ENCODE measurements at places on chromosomes 7 and 10.

DNA sequence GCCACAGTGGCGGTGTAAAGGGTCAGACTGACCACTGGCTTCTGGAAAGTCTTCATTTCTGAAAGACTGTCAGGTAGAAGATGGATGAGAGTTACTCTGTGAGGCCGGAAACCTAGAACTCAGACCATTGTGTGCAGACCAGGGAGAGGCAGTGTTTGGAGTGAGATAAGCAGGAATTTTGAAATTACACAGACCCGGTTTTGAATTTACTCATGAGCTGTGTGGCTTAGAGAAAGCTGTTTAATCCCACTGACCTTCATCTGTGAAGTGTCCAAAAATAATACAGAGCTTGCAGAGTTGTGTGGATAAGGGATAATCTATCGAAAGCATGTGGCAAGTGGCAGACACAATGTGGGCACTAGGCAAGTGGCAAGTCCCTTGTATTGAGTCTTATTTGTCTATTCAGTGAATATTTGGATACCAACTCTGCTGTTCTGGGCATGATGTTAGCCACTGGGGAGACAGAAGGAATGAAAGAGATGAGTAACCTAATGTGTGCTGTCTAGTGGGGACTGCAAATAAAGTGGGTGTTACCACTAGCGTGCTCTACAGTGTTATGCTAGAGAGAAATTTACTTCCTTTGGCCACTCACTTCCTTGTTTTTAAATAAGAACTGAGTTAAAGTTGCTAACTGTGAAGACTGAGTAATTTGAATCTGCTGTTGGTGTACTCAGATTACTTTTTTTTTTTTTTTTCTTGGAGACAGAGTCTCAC lies 69.4 kb downstream of the KIAA1217 start:
- no peak for DNase-seq

GRCh38 chr7:50400114-50400513 lies 50.0 kb downstream of the FIGNL1 start:
- DNase-seq, result no peak

DNA sequence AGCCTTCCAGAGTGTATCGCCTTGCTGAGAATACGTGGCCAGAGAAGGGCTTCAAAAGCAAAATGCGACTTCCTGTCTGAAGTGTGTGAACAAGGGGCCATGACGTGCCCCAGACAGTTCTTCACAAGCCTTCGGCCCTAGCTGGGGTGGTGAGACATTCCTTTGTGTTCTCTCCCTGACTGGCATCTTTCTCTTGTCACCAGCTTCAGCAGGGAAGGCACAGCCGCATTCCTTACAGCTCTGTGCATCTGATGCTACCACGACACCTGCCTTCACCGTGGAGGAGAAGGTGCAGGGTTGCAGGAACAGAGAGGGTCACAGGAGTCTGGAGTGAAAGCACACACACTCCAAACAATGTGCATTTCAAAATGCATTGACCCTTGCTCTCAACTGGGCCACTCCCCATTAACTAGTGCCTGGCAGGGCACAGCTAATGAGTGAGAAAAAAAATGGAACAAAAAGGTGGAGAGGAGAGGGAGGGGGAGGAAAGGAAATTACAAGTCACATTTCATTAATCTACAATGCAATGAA lies 93.4 kb downstream of the GPR26 start:
- no peak for DNase-seq

GRCh38 chr10:16565604-16566003 lies 43.9 kb upstream of the C1QL3 start:
- peak; percentile 5 for DNase-seq

- no peak for DNase-seq
These were observed 5.2 kb downstream of the CALN1 start for GRCh38 chr7:72406820-72407403.

DNA sequence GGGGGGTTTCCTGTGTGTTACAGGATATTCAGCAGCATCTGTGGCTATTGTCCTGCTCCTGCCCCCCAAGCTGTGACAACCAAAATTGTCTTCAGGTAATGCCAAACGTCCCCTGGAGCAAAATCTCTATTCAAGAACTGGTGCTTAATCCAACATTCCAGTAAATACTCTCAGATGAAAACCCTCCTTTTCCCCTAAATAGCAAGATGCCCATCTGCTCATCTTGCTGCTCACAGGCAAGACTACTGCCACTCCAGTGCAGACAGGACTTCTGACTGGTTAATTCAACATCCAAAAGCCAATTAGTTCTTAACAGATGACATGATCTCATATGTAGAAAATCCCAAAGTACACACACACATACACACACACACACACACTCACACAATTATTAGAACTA lies 20.5 kb upstream of the JAZF1 start:
- no peak for DNase-seq

DNA sequence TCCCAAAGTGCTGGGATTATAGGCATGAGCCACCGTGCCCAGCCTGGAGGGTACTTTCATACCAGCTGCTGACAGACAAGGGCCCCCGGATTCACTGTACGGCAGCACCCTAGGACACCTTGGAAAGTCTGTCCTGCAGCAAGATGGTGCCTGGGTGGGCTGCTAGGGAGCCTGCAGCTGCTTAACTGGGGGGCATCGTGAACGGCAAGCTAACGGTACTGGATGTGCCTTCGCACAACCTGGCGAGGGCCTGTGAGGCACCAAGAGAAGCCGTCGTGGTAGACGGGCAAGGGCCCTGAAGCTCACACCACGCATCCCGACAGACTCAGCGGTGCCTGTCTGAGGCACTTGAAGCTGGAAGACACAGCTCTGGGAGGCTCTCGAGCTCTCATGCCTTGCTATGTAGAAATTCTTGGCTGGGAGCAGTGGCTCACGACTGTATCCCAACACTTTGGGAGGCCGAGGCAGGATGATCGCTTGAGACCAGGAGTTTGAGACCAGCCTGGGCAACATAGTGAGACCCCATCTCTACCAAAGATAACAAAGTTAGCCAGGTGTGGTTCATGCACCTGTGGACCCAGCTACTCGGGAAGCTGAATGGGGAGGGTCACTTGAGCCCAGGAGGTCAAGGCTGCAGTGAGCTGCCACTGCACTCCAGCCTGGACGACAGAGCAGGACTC lies 9.4 kb downstream of the BRAT1 start:
- no peak for DNase-seq

- no peak for DNase-seq
These were observed 81.4 kb upstream of the PODXL start for GRCh38 chr7:131637859-131638258.

DNA sequence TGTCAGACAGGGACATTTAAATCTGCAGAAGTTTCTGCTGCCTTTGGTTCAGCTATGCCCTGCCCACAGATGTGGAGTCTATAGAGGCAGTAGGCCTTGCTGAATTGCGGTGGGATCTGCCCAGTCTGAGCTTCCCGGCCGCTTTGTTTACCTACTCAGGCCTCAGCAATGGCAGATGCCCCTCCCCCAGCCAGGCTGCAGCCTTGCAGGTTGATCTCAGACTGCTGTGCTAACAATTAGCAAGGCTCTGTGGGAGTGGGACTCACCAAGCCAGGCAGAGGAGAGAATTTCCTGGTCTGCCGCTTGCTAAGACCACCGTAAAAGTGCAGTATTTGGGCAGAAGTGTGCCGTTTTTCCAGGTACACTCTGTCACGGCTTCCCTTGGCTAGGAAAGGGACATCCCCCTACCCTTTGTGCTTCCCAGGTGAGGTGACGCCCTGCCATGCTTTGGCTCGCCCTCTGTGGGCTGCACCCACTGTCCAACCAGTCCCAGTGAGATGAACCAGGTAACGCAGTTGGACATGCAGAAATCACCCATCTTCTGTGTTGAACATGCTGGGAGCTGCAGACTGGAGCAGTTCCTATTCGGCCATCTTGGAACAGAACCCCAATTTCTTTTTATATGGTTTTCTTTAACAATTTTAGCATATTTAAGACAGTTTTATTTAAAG lies 28.4 kb upstream of the VWDE start:
- DNase-seq, result peak; percentile 38

DNA sequence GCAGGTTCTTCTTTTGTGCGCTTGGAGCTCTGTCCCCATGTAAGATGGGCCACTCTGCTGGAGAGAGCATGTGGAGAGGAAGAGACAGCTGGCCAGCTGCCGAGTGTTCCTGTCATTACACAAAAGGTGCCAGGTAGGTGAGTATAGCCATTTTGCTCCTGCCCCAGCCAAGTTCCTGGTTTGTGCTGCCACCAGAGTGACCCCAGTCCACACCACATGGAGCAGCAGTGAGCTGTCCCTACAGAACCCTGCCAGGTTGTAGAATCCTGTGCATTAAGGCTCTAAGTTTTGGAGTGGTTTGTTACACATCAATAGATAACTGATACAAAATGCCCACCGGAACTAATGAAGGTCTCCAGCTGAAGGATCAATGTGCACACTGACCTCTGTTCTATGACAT lies 84.6 kb upstream of the GHITM start:
- DNase-seq, result no peak

DNA sequence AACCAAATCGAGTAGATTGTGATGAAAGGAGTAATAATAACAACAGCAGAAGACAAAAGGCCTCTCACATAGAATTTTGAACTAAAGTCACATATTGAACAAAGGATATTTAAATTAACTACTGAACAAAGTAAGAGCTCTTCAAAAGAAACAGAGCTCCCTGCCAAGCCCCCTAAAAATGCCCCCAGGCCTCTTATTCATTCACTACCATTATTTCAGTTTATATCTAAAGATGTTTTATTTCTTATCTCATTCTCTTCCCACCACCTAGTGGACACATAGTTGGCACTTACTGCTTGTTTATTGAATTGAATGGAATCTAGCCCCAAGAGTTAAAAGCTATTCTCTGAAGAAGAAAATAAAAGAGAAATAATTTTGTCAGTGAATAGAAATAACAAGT lies 37.4 kb downstream of the VCL start:
- no peak for DNase-seq

DNA sequence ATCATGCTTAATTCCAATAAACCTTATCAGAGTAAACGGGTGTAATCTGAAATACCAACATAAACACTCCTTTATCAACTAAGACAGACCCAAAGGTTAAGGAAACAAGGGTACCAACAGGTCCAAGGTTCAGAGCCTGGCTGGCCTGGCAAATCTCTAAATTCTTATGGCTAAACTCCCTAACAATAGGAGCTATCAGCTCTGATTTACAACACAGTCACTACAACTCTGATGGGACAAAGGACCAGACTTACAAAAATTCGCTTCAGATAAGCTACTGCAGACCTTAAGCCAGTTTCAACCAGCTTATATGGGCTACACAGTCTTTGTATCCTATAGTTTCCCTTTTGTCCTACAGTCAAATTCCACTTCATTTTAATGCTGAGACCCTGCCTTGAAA lies 381.9 kb downstream of the ZWINT start:
- DNase-seq, result no peak

DNA sequence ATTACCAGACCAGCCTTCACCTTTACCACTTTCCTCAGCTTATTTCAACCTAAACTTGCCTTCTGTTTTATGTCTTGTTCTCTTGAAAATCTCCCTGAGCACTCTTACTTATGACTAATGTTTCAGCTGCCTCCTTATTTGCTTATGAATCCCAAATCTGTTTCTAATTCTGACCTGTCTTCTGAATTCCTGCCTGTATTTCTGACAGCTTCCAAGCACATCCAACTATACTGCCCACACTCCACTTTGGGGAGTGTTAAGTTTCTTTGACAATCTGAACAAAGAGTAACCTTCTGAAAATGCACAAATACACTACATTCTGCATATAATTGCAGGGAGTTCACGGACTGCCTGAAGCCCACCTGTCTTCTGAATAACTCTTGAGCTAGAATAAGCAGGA lies 48.7 kb downstream of the ARMC3 start:
- peak; percentile 53 for DNase-seq

- peak; percentile 70 for DNase-seq
These were observed 13.6 kb upstream of the KCND2 start for GRCh38 chr7:120259386-120259785.

- no peak for DNase-seq
These were observed 396.3 kb downstream of the KCNMA1 start for GRCh38 chr10:77241350-77241725.

GRCh38 chr7:96075510-96076349 lies 246.2 kb downstream of the SLC25A13 start:
- DNase-seq, result peak; percentile 62

GRCh38 chr7:1569440-1569832 lies 396 bp downstream of the PSMG3 start:
- no peak for DNase-seq

GRCh38 chr10:71015674-71016073 lies 127.3 kb upstream of the PCBD1 start:
- no peak for DNase-seq

- peak; percentile 96 for DNase-seq
These were observed 8.7 kb upstream of the IL6 start for GRCh38 chr7:22718200-22718711.

DNA sequence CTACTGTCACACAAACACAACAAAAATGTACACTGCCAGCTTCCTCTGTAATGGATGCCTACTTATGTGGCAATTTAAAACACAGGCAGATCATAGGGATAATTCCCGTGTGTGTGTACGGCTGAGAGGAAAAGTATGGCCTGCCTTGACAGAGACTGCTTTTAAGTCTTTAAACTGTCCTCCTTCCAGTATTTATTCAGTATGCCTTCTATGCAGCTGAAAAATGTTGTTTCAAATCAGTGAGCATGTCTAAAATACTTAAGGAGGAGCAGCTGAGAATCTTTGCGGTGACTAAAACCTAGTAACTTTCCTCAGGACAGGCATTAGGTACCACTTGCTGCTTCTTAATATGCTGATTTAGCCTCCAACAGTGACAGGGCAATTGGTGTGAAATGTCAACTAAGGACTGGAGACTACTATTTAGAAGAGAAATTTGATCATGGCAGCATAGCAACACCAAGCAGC lies 126.3 kb downstream of the CACNA2D1 start:
- no peak for DNase-seq

DNA sequence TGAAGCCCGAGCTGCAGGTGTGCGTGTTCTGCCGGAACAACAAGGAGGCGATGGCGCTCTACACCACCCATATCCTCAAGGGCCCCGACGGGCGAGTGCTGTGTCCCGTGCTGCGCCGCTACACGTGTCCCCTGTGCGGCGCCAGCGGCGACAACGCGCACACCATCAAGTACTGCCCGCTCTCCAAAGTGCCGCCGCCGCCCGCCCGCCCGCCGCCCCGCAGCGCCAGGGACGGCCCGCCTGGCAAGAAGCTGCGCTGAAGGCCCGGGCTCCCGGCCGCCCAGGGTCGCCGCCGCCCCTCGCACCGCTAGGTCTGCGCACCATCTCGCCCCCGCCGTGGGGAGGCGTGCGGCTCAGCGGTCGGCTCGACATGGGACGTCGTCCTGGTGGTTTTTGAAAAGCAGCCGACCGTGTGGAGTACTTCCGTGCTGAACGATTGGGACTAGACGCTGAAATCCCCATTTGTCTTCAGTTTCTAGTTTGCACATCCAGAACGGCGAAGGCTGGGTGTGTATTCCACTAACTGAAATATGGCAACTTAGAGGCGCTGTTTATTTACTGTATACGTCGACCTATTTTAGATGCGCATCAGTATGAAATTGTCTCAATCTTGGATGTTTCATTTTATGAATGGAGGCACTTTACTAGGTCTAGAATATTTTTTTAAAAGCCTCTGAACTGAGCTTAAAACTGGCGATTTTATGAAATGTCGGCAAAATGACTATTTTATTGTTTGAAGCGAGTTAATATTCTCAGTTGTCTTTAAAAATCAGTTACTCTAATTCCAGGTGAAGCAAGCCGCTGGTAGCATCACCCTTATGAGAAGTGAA lies 1.1 kb downstream of the NANOS1 start:
- peak; percentile 53 for DNase-seq

- DNase-seq, result no peak
These were observed 145.0 kb upstream of the YAE1 start for GRCh38 chr7:39421251-39421650.

Data from fibroblast of mammary gland (primary cell).